Caudate nucleus (tissue), 63 donors: ENCODE measurements at places on chromosomes 2 and 18.

DNA sequence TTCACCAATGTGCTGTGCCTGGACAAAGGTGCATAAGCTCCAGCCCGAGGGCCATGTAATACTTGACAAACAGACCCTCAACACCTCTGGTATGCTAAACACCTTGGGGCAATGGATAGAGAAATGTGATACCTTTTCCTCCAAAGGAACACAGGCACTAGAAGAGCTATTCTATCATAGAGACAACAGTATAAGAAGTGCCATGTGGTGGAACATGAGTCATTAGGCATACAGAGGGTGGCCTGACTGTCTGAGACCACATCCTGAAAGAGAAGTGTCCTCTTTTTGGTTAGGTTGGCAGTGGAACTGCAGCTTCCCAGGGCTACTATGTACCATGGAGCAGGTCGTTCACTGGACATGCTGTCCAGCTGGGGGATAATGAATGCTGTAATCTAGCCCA lies 153.9 kb downstream of the INSIG2 start:
- DNase-seq, result no peak

GRCh38 chr18:75071484-75071785 lies 137.5 kb downstream of the PTGR3 start:
- no peak for DNase-seq

DNA sequence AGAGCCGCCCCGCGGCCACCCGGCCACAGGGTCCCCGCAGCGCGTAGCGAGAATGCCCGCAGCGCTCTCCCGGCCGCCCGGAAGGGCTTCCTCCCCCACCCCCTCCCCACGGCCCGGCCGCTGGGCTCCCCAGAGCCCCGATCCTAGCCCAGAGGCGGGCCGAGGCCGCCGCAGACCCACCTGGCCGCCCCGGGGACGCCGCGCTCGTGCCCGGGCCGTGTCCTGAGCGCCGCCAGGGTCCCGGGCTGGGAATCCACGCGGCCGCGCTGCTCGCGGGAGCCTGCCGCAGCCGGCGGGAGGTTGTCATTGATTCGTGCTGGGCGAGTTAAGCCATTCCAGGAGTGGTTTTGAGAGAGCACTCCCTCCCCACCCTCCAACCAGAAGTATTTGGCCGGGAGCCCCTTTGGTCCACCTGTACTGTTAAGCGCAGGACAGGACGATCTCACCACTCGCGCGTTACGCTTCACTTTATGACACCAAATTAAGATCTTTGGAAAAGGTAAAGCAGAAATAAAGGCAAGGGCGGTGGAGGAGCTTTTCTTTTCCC lies 206.4 kb upstream of the SMAD2 start:
- DNase-seq, result no peak

DNA sequence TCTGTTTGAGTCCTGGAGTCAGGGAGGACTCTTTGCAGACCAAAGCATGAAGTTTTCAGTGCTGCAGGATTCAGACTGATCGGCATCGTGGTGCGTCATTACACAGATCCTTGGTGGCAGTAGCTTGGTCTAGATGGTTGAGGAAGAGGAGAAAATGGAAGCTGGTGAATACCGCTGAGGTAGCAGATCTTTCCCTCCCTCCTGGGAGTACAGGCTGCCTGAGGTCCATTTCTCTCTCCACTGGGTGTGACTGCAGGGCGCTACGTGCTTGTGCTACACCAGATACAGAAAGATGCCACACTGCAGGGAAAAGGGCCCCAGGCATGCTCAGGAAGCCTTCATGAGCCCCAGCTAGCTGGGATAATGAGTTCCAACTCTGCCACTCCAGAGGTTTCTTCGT lies 3.3 kb upstream of the CNDP1 start:
- no peak for DNase-seq

GRCh38 chr2:98487806-98488189 lies 43.1 kb downstream of the INPP4A start:
- no peak for DNase-seq

GRCh38 chr2:23399674-23400261 lies 14.8 kb downstream of the KLHL29 start:
- no peak for DNase-seq

GRCh38 chr18:32301361-32301760 lies 111.5 kb downstream of the MEP1B start:
- DNase-seq, result no peak

DNA sequence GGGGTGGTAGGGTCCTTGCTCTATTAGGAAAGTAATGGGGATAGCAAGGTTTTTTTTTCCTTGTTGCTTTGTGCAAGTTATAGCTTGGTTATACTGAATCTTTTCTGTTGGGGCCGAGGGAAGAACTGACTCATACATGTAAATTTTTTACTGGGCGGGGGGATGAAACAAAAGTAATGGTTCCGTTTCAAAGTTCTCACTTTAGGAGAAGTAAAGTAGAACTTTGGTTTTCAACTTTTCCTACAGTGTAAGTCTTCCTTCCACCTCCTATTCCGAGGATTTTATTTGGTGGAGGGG lies 1.1 kb downstream of the AFTPH start:
- DNase-seq, result no peak
